Body of pancreas (tissue), 4 donors: ENCODE measurements at places on chromosomes 4 and X. TPM values are rescaled to one million over a fixed set of nuclear protein-coding genes. Genes with fewer than 3 reads are reported as not detected.

- no peak for DNase-seq
These were observed 30.3 kb downstream of the TLR10 start for GRCh38 chr4:38752372-38752940.

Gene AGTR2
- total RNA-seq, result not detected

- no peak for DNase-seq
These were observed 247.8 kb downstream of the GRID2 start for GRCh38 chr4:92551616-92552015.

Gene DNAAF6
- total RNA-seq, result not detected

GRCh38 chr4:144685911-144686310, 40.0 kb downstream of the HHIP start:
- DNase-seq, result no peak

Gene IL1RAPL2
- not detected for total RNA-seq

Gene ANKRD17
- 36.3 TPM for total RNA-seq

- DNase-seq, result no peak
These were observed 170.5 kb downstream of the CDS1 start for GRCh38 chr4:84753321-84753972.
